ENCODE measurements at places on chromosomes 3 and 15.

DNA sequence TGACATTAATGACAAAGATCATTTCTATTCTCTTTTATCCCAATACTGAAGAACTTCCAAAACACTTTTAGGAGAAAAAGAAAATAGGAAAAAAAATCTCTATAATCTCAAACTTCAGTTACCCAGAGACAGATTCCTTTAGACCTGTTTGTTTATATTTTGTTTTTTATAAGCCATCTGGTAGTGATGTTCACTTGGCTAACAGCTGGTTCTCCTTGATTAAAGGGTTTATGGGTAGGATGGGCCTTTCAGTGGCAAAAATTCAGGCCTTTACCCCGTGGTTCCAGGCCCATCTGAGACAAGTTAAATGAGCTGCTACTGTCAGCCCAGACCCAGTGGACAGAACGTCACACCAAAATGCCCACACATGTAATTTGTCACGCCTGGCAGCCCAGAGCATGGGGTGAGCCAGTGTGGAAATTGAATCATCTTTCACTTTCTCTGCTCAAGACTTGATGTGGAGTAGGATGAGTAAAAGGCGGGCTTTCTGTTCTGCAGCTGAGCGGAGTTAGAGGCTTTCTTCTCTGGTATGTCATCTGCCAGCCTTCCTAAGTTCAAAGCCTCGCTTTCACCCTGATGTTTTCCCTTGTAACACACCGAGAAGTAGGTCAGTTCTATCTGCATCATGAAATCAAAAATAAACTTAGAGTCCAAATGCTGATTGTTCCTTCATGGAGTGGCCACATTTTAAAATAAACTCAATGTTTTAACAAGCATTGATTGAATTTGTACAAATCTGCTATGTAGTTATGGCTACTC, 62.5 kb upstream of the SKOR1 start:
- no peak for DNase-seq

DNA sequence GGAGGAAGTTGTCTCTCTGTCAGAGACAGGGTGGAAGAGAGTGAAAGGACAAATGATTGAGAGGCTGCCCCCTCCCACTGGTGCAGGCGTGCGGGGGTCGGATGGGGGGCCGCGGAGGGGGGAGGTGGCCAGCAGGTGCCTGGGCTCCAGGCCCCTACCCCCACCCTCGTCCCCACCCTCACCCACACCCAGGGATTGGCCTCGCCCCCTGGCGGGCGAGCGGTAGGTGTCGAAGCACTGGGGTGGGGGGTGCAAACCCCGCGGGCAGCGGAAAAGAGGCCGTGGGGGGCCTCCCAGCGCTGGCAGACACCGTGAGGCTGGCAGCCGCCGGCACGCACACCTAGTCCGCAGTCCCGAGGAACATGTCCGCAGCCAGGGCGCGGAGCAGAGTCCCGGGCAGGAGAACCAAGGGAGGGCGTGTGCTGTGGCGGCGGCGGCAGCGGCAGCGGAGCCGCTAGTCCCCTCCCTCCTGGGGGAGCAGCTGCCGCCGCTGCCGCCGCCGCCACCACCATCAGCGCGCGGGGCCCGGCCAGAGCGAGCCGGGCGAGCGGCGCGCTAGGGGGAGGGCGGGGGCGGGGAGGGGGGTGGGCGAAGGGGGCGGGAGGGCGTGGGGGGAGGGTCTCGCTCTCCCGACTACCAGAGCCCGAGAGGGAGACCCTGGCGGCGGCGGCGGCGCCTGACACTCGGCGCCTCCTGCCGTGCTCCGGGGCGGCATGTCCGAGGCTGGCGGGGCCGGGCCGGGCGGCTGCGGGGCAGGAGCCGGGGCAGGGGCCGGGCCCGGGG, at the start of gene KAT2B:
KAT2B (plus strand) TSS at position 682 of the 783 bp plus-strand sequence; CDS start at position 714, 32 bp downstream.
- peak; percentile 87 for DNase-seq

GRCh38 chr15:45948181-45948621, 313.4 kb downstream of the SQOR start:
- DNase-seq: no peak

GRCh38 chr3:90092994-90093393, 985.6 kb downstream of the EPHA3 start:
- no peak for DNase-seq

DNA sequence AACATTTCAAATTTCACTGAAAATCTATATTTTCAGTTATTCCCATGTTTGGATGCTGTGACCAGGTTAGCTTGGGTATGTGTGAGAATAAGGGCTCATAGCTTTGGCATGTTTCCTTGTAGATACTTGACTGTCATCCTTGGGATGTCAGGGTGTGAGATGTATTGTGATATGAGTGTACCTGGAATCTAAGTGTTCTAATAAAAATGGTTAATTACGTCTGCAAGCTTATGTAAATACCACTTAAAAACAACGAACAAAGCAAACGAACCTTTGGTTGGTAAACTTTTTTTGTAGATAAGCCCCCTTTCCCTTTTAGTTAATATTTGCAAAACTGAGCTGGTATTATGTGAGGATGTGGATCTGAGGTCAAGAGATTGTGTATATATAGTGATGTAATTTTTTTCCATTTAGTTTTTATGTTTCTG, 63.5 kb downstream of the FNDC3B start:
- no peak for DNase-seq

GRCh38 chr15:48318131-48318530, 13.1 kb upstream of the DUT start:
- DNase-seq: no peak

GRCh38 chr3:112004669-112005068, 5.9 kb downstream of the TAGLN3 start:
- no peak for DNase-seq

DNA sequence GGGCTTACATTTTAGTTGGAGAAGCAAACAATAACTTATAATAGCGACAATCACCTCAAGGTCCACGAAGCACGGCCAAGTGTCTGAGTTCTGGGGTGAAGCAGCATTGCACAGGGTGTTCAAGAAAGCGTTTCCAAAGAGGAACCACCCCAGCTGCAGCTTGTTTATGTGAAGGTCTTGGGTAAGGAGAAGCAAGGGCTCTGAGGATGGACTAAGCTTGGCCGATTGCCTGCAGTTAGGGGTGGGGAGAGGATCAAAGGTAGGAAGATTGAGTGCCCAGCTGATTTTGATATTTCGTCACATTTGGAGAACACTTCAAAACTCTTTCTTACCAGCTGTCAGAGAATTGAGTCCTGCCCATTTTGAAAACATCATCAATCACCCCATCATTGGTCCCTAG, 321.6 kb upstream of the DNAJC19 start:
- DNase-seq: no peak

- no peak for DNase-seq
Measured at GRCh38 chr3:118782755-118783202, 251.9 kb downstream of the IGSF11 start.

GRCh38 chr3:43132870-43133636, 27.2 kb upstream of the POMGNT2 start:
- no peak for DNase-seq

GRCh38 chr15:60396560-60396957, 1.2 kb downstream of the ANXA2 start:
- no peak for DNase-seq

GRCh38 chr3:99579246-99579645, 59.1 kb upstream of the COL8A1 start:
- DNase-seq: no peak

GRCh38 chr15:60372756-60373155, 25.0 kb downstream of the ANXA2 start:
- DNase-seq: no peak

GRCh38 chr3:44066806-44067205, 174.9 kb upstream of the TOPAZ1 start:
- peak; percentile 41 for DNase-seq

GRCh38 chr3:36403661-36404060, 23.4 kb downstream of the STAC start:
- no peak for DNase-seq

DNA sequence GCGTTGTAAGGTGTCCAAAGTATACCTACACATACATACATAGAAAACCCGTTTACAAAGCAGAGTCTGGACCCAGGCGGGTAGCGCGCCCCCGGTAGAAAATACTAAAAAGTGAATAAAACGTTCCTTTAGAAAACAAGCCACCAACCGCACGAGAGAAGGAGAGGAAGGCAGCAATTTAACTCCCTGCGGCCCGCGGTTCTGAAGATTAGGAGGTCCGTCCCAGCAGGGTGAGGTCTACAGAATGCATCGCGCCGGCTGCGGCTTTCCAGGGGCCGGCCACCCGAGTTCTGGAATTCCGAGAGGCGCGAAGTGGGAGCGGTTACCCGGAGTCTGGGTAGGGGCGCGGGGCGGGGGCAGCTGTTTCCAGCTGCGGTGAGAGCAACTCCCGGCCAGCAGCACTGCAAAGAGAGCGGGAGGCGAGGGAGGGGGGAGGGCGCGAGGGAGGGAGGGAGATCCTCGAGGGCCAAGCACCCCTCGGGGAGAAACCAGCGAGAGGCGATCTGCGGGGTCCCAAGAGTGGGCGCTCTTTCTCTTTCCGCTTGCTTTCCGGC, 318.6 kb downstream of the FGF12 start:
- peak; percentile 71 for DNase-seq

GRCh38 chr3:51986010-51986947, 2.9 kb downstream of the ACY1 start:
- no peak for DNase-seq

GRCh38 chr3:14358426-14359211, 43.8 kb upstream of the SLC6A6 start:
- no peak for DNase-seq

Data from ecto neural progenitor cell (in vitro differentiated cells).